ENCODE measurements at places on chromosomes 7 and 10.

GRCh38 chr10:5466451-5467206, 32.7 kb downstream of the CALML5 start:
- DNase-seq: no peak

- DNase-seq: no peak
Observed at GRCh38 chr10:118835682-118836326, 81.0 kb upstream of the CACUL1 start.

- no peak for DNase-seq
Observed at GRCh38 chr7:125122173-125122572, 192.5 kb upstream of the POT1 start.

DNA sequence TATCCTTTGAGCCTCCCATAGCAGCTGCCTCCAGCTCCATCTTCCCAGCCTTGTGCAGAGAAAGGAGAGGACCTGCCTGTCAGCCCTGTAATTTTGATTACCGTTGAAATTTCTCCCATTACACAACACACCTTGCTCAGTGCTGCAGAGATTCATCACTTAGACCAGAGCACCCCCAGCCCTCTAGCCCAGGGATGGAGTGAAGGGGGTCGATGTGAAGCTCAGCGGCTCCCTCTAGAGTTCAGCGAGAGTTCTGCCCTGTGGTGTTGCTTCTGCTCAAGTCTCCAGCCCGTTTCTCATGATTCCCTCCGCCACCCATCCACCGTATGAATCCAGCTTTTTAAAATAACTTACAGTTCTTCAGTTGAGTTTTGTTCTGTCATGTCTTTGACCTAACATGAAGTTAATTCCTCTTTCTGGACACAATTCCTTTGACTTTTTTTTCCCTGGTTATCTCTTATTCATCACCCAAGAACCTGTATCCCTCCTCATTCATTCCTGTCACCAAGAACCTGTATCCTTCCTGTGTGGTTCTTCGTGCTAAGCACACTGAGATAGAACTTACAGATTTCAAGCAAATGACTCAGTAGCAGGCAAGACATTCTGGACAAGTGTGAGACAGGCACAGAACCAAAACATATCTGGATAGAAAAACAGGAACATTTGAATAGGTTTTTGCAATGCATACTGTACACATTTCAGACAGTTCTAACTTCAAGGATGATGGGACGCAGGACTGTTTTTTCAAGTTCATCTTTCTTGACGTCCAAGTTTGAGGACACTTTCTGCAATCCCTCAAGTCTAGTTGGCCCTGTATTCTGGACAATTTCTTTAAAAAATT, 35.0 kb upstream of the ZNF32 start:
- DNase-seq: no peak

GRCh38 chr10:10914144-10914543, 103.5 kb upstream of the CELF2 start:
- DNase-seq: no peak

- no peak for DNase-seq
Observed at GRCh38 chr10:101224060-101224909, 5.0 kb downstream of the LBX1 start.

GRCh38 chr7:91228927-91229558, 35.2 kb upstream of the FZD1 start:
- no peak for DNase-seq

- DNase-seq: no peak
Observed at GRCh38 chr7:47470567-47471357, 111.1 kb downstream of the TNS3 start.

GRCh38 chr7:2118630-2119190, 114.0 kb downstream of the MAD1L1 start:
- no peak for DNase-seq
